Stimulated activated CD8-positive, alpha-beta memory T cell treated with anti-CD3 and anti-CD28 coated beads, Interleukin-4, amount 100 ng/mL, for 4 hours (primary cell): ENCODE measurements at places on chromosomes 5 and 9.

GRCh38 chr9:137383784-137384756 is 38.9 kb downstream of the EXD3 start:
- DNase-seq, result no peak

GRCh38 chr5:88660264-88660946 is 222.6 kb downstream of the MEF2C start:
- no peak for DNase-seq

DNA sequence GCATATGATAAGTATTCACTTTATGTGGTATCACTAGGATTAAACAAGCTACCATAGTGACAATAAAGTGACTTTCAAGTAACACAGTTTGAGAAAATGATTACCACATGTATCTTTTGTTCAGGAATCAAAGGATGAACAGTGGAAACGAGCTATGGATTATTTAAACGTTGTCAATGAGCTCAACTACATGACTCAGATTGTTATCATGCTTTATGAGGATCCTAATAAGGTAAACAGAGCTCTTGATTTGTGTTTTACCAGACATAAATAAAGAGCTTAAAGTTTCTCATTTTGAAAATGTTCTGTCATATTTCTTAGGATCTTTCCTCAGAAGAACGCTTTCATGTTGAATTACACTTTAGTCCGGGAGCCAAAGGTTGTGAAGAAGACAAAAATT is 57.4 kb downstream of the PPIP5K2 start:
- no peak for DNase-seq

- no peak for DNase-seq
Observed at GRCh38 chr5:60295423-60295822, 401.9 kb upstream of the PDE4D start.

- no peak for DNase-seq
Observed at GRCh38 chr5:24391816-24392215, 253.0 kb downstream of the CDH10 start.

- no peak for DNase-seq
Observed at GRCh38 chr5:83751201-83751600, 30.5 kb upstream of the HAPLN1 start.

GRCh38 chr9:76759732-76760131 is 4.5 kb upstream of the PCA3 start:
- no peak for DNase-seq

- no peak for DNase-seq
Observed at GRCh38 chr5:74148321-74148720, 492.2 kb downstream of the ENC1 start.

DNA sequence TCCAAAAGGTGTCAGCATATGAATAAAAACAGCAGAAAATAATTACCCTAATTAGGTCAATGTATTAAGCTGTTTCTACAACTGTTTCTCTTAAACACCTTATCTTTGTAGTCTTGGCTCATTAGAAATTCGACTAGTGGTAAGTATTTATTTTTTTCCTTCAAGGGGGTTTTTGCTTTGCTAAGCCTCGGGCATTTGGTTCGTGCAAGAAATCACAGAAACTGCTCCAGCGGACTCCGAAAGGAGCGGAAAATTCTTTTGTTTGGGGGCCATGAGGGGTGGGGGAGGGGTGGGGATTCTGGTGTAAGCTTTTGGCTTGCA is 757 bp downstream of the ZBED3 start:
- no peak for DNase-seq

GRCh38 chr5:1778138-1779020 is 21.3 kb downstream of the MRPL36 start:
- no peak for DNase-seq
